ENCODE measurements at places on chromosomes 11 and 22.

DNA sequence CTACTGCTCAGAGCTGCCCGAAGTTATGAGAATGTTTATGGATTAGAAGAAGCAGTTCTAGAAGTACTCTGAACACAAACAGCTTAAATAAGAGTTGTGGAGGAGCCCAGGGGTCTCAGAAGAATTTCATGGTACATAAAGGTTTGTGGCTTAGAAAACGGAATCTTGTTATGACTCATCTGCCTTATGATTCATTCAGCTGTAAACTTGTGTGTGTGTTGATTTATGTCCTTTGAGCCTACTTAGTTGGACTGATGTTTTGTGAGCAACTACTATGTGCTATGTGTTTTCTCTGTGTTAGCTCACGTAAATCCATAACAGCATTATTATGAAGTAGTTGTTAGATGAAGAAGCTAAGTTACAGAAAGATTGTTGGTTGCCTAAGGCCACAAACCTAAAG lies 203.7 kb downstream of the PGR start:
- peak; percentile 80 for DNase-seq

DNA sequence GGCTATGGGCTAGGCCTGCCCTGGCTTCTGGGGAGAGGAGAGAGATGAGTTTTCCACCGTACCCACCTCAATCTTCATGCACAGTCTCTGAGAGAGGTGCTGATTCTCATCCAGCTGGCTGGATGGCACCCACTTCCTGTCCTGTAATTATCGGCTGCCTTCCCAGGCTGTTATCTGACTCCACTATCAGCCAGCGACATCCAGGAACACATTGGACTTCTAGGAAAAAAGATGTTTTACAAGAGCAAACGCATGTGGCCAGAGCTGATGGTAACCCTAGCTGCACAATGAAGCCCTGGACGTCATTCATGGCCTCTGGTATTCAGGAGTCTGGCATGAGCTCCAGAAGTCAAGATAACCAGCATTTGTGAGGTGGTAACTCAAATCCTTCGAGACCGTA lies 137.4 kb downstream of the EHF start:
- peak; percentile 55 for DNase-seq

DNA sequence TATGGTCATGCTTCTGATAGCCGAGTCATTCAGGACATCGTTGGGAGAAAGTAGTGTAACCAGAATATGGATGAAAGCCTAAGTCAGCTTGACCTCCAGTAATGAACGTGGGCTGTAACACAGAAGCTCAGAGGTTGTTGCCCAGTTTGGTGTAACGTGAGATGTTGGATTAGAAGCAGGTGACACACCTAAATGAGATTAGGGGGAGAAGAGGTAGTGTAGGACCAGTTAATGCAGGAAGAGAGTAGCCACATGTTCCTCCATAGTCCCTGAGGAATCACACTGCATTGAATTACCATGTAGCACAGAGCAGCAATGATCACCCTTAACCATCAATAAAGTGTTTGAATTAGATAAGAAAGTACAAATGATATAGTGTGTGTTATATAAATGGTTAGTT lies 20.4 kb downstream of the FBXO7 start:
- no peak for DNase-seq

- DNase-seq = no peak
Measured at GRCh38 chr22:35024364-35024692, 41.6 kb upstream of the ISX start.

DNA sequence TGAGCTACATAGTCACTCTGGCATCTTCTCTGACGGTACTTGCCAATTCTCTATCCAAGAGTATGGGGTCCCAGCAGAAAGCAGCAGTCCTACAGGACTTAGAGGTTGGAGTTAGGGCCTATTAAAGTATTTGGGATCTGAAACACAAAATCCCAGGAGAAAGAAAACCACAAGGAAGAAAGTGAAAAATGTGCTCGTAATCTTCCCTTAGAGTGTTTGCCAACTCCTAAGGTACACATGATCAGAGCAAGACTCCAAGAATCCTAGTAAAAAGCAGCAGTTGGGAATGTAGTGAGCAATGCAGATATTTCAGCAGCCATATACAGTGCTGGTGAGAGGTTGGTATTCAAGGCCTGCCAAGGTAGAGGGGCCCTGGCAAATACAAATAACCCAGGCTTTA lies 71.6 kb downstream of the EXT2 start:
- no peak for DNase-seq

Measured in fibroblast of lung (primary cell).